ENCODE measurements at places on chromosomes 12 and 14.

DNA sequence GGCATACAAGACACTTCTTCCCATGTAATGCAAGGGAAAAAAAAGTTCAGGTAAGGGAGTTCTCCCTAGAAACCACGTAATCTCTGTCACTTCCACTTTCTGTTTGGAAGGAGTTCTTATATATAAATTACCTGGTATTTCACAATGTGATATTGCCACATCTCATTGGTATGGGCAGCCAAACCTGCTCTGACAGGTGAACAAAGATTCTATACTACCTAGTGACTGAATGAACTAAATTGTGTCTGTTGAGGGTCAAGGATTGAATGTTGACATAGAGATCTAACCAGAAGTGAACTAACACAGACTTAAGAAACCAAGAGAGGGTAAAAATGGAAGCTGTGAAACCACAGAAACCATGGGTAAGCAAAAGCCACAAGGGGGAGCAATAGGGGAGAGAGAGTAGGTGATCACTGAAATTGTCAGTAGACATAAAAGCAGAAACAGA is 161.3 kb downstream of the RPL10L start:
- no peak for DNase-seq

GRCh38 chr14:54712465-54713200 is 145.7 kb downstream of the SAMD4A start:
- DNase-seq = no peak

GRCh38 chr12:1792406-1792805 is 28.0 kb upstream of the LRTM2 start:
- no peak for DNase-seq

GRCh38 chr12:113196990-113197389 is 11.5 kb downstream of the RITA1 start:
- DNase-seq = peak; percentile 50

GRCh38 chr12:79532907-79533288 is 157.9 kb downstream of the PAWR start:
- DNase-seq = no peak

DNA sequence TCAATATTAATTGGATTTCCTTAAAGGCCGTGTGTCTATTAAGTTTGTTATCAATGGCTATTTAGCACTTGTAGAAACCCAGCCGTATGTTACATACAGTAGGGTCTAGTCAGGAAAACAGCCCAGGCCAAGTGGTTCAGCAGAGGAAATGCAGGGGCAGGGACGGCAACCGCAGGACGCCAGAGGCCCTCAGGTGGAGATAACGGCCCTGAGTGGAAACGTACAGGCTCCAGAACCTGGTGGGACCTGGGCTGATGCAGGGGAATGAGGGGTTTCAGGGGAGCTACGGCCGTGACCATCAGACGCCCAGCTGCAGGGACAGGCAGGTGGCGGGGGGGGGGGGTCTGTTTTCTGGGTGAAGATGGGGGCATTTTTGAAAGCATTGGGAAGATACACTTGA is 3.7 kb upstream of the ANKLE2 start:
- DNase-seq = no peak

DNA sequence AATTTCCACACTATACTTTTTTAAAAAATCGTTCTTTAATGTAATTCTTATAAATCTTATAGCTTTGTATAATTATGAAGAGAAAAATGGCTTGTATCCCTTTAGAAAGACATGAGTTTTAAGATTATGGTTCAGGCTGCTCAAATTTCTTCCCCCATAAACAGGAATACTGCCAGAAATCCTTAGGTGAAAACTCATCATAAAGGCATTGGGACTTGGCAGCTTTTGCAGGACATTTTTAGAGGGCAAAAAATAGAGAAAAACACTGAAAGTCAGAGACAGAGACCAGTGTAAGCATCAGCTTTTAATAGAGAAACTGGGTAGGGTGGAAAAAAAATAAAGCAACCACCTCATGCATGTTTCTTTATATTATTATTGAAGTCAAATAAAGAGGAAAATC is 29.1 kb downstream of the LRRK2 start:
- no peak for DNase-seq

DNA sequence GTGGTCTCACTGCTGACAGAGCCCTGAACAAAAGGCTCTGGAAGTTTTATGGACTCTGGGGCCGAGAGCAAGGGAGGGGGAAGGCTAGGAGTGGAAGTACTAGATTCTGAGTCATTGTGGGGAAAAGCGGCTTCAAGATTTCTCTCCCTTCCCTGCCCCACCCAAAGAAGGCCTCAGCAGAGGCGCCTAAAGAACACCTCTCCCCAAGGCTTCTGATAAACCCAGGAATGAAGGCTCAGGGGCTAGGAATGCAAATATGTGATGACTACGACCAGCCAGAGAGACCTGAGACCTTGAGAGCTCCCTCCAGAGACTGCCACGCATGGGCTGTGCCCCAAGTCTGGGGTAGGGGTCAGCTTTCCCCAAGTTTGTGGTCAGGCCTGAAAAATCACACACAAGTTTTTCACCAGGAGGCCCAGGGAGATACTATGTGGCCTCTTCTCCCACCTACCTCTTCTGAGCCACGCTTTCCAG is 130.7 kb upstream of the HIF1A start:
- no peak for DNase-seq

DNA sequence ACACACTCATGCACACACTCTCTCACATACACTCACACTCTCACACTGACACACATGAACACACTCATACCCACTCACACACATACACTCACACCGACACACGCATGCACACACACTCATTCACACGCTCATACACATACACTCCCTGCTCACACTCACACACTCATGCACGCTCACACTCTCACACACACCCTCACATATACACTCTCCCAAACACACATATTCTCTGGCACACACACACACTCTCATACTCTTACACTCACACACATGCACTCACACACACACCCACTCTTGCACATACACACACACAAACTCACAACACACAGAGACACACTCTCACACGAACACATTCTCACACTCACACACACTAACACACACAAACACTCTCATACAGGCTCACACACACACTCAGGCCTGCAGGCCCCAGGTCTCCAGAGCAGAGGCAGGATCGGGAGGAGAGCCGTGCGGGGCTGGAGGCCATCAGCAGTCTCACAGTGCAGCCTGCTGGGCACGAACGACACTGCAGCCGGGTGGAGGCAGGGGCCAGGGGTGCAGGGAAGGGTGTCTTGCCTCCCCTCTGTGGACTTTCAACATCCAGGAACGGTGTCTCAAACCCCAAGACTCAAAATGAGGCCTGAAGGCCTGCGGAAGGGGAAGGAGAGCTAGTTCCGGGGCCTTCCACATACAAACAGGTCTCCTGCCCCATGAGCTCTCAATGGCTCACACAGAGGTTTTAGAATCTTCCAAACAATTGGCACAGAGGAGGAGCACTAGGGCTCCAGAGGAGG is 148.7 kb downstream of the ANO2 start:
- peak; percentile 10 for DNase-seq

- no peak for DNase-seq
These were observed 157.6 kb downstream of the AACS start for GRCh38 chr12:125222876-125223275.

DNA sequence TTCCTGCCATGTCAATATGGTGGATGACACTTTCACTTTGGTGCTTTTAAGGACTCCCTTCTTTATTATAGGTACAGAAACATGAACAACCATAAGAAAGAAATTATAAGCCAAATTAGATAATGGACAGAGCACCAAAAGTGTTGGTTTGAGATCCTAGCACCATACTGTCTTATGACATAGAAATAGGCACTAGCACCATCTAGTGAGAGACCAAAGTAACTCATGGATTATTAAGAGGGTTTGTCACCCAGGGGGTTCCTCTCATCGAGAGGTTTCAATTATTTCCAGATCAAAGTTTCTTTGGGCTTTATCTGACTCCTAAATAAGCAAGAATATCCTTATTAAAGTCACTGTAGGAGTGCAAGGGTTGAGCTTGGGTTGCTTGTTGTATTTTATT is 153.0 kb upstream of the DIO2 start:
- DNase-seq = no peak

DNA sequence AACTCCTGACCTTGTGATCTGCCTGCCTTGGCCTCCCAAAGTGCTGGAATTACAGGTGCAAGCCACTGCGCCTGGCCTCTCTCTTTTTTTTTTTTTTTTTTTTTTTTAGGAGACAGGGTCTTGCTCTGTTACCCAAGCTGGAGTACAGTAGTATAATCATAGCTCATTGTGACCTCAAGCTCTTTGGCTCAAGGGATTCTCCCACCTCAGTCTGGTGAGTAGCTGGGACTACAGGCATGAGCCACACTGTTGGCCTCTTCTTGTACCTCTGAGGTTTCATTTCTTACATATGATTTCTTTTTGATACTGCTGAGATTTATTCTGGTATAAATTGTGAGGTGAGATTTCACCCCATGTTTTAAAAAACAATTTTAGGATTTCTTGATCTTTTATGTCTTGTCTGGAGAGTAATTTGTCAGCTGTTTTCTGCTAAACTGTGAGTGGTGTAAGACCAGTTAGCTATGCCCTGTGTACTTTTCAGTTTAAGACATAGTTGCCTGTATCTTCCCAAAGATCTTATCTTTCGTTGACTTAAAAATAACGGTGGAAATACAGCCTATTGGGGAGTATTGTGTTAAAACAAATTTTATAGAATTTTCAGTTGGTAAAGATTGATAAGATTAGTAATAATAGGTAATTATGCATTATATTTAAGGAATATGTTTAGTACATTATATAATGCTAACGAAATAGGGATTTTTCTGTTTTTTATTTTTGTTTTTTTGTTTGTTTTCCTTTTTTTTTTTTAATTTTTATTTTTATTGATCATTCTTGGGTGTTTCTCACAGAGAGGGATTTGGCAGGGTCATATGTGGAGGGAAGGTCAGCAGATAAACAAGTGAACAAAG is 31.7 kb downstream of the WDR20 start:
- no peak for DNase-seq

- no peak for DNase-seq
These were observed 43.2 kb upstream of the MEG3 start for GRCh38 chr14:100782516-100783320.

DNA sequence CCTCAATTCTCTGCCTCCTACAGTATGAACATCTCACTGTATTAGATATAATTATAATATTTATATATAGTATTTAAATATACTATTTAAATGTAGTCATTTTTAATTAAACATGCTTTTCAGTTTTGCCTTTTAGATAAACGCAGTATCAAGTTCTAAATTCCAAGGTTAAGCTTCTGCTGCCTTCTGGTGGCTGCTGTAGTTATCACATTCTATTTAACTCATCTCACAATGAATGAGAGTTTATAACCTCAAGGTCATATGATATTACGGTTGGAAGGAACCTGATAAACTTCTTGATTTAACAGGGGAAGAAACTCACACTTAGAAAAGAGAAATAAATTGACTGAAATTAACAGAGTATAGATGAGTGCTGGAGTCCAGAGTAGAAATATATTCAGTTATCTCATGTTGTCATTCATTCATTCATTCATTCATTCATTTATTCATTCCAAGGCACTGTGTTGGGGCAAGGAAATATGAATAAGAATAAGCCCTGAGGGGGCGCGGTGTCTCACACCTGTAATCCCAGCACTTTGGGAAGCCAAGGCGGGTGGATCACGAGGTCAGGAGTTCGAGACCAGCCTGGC is 31.9 kb downstream of the GUCY2C start:
- DNase-seq = peak; percentile 39

DNA sequence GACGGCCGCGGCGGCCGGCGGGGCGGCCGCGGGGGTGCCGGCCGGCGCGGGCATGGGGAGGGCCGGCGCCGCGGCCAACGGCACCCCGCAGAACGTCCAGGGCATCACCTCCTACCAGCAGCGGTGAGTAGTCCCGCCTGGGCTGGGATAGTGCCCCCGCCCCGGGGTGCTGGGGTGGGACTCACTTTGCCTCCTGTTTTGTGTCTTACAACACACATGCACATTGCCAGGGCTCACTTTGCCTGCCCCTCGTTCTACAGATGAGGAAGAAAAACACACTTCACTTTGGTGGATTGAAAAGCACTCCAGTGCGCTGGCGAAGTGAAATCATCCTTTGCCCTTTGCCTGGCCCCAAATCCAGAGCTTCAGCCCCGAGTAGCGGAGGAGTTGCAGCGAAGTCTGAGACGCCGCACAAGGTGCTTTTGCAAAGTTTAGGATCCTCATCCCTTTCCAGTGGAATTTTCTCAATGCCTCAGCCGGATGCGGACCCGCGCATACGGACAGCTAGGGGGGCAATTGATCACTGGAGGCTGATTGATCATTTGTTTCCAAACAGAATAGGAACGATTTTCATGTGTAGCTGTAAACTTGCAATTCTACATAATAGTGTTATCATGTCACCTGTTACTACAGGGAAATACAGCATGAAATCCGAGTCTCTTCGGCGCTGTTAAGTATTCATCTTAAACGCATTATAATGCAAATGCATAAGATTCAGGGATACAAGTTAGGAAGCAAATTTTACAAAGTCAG is 3.6 kb upstream of the NPAS3 start:
- no peak for DNase-seq

DNA sequence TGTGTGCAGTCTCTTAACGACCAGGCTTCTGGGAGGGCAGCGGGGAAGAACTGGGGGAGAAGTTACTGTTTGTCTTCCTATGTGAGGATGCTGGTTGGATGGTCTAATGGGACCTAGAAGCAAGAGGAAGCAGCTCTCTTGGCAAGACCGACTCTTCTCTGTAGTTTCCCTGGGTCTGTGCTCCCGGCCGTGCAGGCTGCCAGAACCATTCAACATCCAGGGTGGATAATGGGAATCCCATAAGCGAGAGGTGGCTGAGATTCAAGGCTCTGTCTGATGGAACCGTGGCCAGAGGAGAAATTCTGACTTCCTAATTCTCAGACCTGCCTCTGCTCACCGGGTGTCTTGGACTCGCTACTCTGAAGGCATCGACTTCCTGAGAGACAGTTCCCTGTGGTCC is 561.0 kb upstream of the TBX3 start:
- DNase-seq = no peak

DNA sequence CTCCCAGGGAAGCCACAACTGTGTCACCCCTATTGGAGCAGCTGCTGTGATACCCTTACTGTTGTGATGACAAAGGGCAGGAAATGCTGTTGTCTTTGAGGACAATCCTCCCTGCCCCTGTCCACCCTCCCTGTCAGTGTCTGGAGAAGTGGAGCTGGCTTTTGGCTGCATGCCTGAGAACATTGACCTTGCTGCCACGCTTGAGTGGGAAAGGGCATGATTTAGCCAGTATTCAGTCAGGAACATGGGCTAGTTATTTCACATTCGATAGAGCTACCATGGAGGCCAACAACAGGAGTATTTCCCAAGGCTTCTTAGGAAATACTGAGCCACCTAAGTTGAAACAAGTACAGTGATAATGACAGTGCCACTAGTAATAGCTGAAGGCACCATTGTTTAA is 59.4 kb downstream of the MYRFL start:
- no peak for DNase-seq

GRCh38 chr14:94355191-94355794 is 32.2 kb upstream of the SERPINA6 start:
- no peak for DNase-seq

Measured in NCI-H2107 (cell line).